Muscle of leg (tissue), 16 donors: ENCODE measurements at places on chromosomes 1 and 21. TPM values are rescaled to one million over a fixed set of nuclear protein-coding genes. Genes with fewer than 3 reads are reported as not detected.
A peak's percentile ranks its signal among the peaks of the same experiment; 100 is the strongest.

GRCh38 chr1:248857201-248857600 is 1.7 kb downstream of the ZNF692 start:
- no peak for DNase-seq

DNA sequence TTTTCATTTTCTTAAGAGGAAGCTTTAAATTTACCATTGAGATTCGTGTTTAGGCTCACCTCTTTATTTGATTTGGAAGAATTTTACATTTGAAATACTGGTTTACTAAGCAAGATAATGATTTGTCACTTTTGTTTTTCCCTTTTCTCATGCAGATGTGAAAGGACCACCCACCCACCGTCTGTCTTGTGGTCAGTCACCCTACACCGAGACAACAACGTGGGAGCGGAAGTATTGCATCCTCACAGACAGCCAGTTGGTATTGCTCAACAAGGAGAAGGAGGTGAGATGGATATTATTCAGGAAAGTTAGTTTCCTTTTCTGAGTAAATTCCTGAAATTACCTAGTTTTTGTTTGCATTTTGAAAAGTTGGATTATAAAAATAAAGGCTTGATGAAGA is 189.5 kb downstream of the RASAL2 start:
- DNase-seq = no peak

KRTAP13-2 gene
- total RNA-seq = not detected

DNA sequence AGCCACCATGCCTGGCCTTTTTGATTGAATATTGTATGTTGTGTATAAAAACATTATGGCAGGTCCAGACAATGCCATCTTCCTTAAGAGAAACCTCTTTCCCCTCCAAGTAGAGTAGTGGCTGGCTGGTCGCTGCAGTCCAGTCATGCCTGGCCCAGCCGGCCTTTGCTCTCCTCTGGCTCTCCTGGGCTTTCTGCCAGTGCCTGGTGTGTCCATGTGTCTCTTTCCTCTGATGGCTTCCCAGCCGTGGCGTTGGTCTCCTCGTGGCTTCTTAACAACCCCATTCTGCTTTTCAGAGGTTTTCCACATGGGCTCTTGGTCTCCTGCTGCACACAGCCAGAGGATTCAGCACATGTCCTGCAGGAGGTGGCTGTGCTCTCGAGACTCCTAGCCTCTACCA is 58.7 kb downstream of the DIP2A start:
- no peak for DNase-seq

- peak; percentile 64 for DNase-seq
Observed at GRCh38 chr1:942864-943533, 16.1 kb downstream of the NOC2L start.

DNA sequence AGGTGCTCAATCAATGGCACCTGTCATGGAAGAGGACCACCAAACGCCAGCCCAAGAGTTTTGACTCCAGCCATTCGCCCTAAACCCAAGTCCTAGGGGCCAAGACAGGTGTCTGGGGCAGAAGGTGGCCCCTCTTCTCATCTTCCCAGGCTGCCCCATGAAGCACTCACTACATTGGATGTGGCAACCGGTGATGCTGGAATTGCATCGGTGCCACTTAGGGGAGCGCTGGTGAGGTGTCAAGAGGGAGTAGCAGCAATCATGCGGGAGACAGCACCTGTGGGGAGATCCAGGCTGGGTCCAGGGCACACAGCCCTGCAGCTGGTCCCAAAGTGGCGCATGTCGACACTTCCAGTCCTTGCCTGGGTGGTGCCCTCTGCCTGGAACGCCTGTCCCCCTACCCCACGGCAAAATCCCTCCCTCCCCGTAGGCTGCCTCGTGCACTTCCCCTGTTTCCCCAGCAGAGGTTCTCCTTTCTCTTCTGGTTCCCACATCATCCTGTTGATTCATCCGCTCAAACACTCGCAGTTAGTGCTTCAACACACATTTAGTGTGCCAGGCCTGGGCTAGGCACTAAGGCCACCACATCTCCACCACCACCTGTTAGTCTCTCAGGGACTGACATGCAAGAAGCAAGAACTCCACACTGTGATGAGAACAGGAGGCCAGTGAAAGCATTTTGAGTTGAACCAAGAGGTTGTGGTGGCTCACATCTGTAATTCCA is 18.5 kb downstream of the PLA2G2D start:
- DNase-seq = peak; percentile 29

DNA sequence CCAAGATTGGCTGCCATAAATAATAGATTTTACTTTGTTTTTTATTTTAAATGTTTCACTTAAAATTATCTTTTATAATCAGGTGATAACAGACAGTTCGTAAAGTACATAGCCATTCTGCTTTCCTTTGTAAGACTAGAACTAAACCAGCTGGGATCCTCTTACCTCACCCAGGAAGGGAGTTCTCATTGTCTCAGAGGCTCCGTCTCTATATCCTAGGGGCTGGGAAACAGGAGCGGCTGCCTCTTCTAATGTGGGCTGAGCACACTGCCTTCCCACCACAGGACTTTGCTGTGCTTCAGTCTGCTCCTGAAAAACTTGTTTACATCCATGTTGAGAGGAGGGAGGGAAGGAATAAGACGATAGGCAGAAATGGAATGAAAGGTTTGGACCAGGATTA is 45.6 kb upstream of the PGD start:
- DNase-seq = no peak

- peak; percentile 48 for DNase-seq
Observed at GRCh38 chr1:111943066-111943465, 46.4 kb downstream of the KCND3 start.

DNA sequence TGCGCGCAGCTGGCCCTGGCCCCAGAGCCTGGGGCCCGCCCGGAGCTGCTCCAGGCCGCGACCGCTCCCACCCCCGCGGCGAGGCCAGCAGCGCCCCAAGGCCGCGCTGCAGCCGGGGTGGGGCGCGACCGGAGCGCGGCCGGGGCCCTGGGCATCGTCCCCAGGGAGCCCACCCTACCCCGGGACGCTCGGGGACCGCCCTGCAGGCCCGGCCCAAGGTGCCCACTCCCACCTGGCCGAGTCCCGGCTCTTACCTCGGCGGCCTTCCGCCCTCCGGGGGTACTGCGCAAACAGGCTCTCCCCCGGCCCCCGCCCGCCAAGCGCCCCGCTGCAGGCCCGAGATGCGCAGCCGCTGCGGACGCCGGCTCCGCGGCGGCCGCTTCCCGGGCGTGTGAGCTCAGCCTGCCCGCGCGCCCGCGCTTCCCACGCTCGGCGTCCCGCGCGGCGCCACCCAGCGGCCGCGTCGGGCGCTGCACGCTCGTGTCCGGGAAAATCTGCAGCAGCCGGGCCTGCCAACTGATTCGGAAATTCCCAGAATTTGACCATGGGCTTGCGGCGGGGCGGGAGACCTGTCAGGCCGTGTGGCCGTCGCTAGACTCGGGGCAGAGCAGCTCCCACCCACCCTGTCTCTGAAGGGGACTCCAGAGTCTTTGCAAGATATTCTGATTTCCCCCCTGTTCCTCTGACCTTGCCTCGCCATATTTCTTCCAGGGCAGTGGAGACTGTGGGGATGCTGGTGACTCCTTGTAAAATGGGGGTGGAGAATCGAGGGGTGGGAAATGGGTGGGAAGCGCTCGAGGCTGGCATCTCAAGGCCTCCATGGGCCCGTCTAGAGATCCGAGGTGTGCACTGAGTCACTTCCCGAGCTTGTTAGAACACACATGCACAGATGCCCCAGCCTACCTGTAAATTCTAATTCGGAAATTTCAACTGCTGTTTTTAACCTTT is 41.9 kb downstream of the CD34 start:
- peak; percentile 91 for DNase-seq

FCMR gene
- total RNA-seq = 0.58 TPM

DNA sequence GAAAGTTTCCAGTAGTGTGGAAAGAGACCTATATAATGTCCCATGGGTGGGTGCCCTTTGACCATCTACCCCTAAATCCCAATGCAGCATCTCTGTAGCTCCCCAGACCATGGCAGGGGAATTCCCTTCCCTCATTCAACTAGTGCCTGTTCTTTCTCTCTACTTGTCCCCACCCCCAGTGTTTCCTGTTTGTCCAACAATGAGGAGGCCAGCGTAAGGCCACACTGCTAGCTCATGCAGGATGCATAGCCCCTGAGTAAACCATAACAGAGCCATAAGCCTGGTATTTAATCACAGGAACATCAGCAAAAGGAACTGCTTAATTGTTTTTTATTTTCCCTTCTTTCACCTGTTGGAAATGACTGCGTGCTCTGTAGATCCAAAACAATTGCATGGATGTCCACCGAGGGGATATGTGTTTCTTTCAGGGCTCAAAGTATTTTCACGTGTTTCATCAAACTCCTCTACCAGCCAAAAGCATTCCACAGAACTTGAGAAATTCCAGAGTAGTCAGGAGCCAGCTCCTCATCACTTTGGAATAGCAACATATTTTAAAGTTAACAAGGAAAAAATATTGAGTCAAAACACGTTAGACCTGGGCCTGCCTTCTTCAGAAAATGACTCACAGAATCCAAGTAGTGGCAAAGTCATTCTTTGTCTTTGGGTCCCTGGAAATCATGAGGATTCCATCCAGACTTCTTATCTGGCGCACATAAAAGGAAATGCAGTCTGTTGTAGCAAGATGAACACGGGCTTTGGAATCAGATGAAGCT is 162.5 kb upstream of the SGIP1 start:
- DNase-seq = peak; percentile 65

- DNase-seq = peak; percentile 72
Observed at GRCh38 chr1:201282931-201283829, at the start of gene PKP1. TSS of gene PKP1 (plus strand) at chr1:201283506. CDS start at chr1:201283703, 197 bp downstream.

DNA sequence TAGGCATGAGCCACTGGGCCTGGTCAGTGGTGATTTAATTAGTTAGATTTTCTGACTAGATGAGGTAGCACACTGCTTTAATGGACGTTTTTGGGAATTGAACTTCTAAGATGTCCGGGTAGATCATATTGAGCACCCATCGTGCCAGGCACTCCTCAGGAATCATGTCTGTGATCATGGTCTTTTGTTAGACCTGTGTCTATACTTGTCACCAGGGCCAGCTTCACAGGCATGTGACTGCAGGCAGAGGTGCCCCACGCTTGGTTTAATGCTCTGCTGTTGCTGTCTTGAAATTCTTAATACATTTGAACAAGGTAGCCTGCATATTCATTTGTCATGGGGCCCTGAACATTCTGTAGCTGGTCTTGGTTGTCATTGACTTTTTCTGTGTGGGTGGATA is 19.6 kb downstream of the UBE4B start:
- no peak for DNase-seq

- DNase-seq = no peak
Observed at GRCh38 chr1:58457023-58457635, 89.4 kb downstream of the OMA1 start.

DNA sequence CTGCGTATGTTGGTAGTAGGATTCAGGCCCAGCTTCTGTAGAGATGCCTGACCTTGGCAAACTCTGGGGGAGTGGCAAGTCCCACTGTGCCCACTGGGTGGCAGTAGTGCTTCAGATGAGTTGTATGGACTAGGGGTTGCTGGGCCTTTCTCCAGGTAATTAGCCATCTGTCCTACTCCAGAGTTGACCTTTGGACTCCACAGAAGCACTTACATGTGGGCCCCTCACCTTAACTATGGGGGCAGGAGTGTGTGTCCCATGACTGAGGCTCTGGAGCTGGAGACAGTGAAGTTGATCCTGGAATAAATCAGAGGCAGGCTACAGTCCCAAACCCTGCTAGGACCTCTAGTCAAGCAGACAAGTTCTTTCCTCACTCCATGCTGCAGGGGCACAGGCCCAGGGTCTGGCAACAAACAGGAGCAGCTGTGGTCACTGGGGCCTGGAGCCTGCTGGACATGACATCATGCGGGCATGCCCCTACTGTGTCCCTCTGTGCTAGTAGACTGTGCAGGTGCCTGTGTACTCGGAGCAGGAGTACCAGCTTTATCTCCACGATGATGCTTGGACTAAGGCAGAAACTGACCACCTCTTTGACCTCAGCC is 4.6 kb downstream of the DMAP1 start:
- DNase-seq = peak; percentile 73

SAMD11 gene
- total RNA-seq = 8.1 TPM

GRCh38 chr1:104380003-104380402 is 630.3 kb downstream of the AMY1C start:
- DNase-seq = no peak

DNA sequence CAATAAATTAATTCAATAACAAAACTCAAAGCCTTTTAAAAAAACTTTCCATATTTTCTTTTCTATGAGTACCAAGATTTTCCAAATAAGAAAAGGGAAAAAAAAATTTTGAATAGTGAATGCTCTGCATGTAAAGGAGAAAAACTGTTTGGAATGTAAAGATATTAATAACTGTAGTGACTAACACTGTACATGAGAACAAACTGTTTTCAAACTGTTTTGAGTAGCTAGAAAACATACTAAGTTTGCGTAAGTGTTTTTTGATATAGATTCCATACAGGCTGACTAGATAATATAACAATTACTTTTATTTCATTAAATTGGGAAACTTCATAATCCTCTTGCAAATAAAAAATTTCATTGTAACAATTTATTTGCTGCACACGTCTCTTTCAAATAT is 150.5 kb downstream of the DPYD start:
- no peak for DNase-seq

RCSD1 gene
- 40.8 TPM for total RNA-seq

GRCh38 chr1:57848406-57848805 is 424.5 kb upstream of the DAB1 start:
- no peak for DNase-seq

- DNase-seq = no peak
Observed at GRCh38 chr1:11071463-11072215, 11.8 kb upstream of the SRM start.

GRCh38 chr1:46820560-46821060 is 21.8 kb downstream of the CYP4B1 start:
- DNase-seq = peak; percentile 9

- DNase-seq = no peak
Observed at GRCh38 chr1:174894117-174894762, 105.5 kb upstream of the CACYBP start.

GRCh38 chr1:12769031-12769430 is 4.5 kb upstream of the PRAMEF12 start:
- no peak for DNase-seq

GRCh38 chr1:160309571-160309970 is 24.6 kb upstream of the PEX19 start:
- DNase-seq = no peak

- DNase-seq = peak; percentile 35
Observed at GRCh38 chr21:39947031-39947430, 79.8 kb downstream of the PCP4 start.

S100A16 gene
- total RNA-seq = 45.4 TPM

TNFRSF9 gene
- 0.13 TPM for total RNA-seq

KIF26B gene
- total RNA-seq = 0.89 TPM

EPHA2 gene
- total RNA-seq = 3.3 TPM

FCGR1A gene
- total RNA-seq = 1.4 TPM

- no peak for DNase-seq
Observed at GRCh38 chr1:240656531-240656930, 44.6 kb upstream of the GREM2 start.

GRCh38 chr1:155200920-155201319 is 6.8 kb downstream of the THBS3 start:
- no peak for DNase-seq

GRCh38 chr1:22804969-22805671 is 94.5 kb downstream of the EPHB2 start:
- DNase-seq = no peak

DNA sequence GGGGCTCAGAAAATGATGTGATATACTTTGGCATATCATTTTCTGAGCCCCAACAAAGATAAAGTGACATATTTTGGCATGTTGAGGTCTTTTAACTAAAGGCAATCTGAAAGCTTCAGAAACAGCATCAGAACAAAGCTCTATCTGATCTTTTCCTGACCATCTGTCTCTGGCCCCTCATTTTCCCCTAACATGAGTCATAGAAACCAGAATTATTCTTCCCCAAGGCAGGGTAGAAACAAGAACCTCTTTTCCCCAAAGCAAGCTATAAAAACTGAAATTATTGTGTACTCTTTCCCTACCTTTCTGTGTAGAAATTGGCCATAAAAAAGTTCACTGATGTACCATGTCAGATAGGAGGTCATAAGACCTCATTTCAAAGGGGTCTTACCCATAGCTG is 48.7 kb upstream of the PLA2G4A start:
- DNase-seq = no peak
